ENCODE measurements at places on chromosomes 4 and X. TPM values are rescaled to one million over a fixed set of nuclear protein-coding genes. Genes with fewer than 3 reads are reported as not detected.

The ARHGAP24 gene
- total RNA-seq: 19.8 TPM

The SNCA gene
- total RNA-seq: 0.32 TPM

The SCML2 gene
- total RNA-seq: 4.2 TPM

The GUCY1B1 gene
- total RNA-seq: 2.3 TPM

The GLA gene
- total RNA-seq: 26.5 TPM

The BBS7 gene
- total RNA-seq: 24.2 TPM

The REPS2 gene
- 0.54 TPM for total RNA-seq

The CCDC149 gene
- 15.7 TPM for total RNA-seq

The DGAT2L6 gene
- total RNA-seq: not detected

The SPOCK3 gene
- not detected for total RNA-seq

The VSIG4 gene
- total RNA-seq: not detected

The GRXCR1 gene
- not detected for total RNA-seq

The ZNF630 gene
- 2.0 TPM for total RNA-seq

The FAM236D gene
- total RNA-seq: not detected

The CENPVL2 gene
- not detected for total RNA-seq

The HCCS gene
- total RNA-seq: 20.8 TPM

The LARP1B gene
- total RNA-seq: 21.6 TPM

The CCNQ gene
- 23.9 TPM for total RNA-seq
